ENCODE measurements at places on chromosomes 6 and 20.
A peak's percentile ranks its signal among the peaks of the same experiment; 100 is the strongest.

DNA sequence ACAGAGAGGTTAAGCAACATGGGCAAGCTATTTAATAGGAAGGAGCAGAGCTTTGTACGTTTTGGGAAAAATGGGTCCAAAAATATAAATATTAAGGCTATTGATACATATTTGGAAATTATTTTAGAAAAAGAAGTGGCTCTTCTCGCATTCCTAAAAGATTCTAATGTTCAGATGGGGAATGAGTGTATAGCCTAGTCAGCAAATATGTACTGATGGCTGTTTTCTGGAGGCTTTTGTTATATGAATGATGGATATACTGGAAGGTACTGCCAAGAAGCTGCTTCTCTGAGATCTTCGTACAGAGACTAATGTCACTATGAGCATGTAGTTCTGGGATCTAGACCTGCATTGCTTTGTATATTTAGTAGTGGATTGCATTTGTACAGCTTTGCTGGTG is 71.7 kb downstream of the PLAGL1 start:
- no peak for DNase-seq

GRCh38 chr6:138004430-138005287 is 102.6 kb downstream of the PERP start:
- DNase-seq = peak; percentile 33

GRCh38 chr6:111672761-111673450 is 67.2 kb upstream of the TRAF3IP2 start:
- no peak for DNase-seq

- no peak for DNase-seq
These were observed 51.8 kb upstream of the GPR31 start for GRCh38 chr6:167209577-167209975.

DNA sequence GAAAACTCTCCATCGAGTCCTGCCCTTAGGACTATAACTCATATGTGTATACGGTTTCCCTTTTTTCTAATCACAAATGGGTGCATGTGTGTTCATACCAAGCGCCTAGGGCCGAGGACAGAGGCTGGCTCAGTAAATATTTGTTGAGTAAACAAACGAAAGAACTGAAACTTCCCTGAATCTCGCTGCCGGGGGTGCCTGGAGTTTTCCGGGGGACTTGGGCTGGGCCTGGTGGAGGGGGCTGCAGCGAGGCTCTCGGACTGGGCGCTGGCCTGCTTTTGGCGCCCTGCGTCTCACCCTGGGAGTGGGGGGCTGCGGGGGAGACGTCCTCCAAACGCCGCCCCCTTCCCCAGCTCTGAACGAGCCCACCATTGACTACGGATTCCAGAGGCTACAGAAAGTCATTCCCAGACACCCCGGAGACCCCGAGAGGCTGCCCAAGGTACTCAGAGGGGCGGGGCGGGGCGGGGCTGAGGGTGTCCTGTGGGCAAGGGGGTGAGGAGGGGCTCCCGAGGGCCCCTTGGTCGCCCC is 49.0 kb downstream of the CPXM1 start:
- no peak for DNase-seq

DNA sequence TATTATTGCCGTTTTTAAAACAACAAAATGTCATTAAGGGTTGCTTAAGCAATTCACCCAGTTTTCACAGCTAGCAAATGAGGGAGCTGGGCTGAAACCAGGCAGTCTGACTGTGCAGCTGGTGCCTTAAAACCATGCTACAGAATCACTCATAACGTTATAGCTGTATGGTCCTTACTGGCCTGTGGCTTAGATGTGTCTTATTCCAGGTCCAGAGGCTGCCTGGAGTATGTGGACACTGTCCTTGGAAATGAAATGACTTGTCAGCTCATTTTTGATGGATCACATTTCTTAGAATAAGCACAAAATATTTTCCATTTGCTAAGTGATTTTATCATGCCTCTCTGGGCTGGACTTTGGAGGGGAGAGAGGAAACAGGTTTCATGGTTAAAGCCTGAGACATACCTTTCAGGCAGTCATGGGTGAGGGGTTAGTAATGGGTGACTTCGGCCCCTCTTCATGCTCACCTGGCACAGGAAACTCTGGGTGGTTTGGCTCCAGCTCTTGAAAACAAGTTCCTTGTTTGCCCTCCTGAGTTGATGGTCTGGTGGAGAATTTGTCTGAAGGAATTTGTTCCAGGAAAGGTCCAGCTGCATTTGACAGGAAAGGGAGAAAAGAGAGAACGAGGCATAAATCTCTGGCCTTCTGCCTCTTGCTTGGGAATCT is 823.2 kb downstream of the DHX35 start:
- DNase-seq = no peak

DNA sequence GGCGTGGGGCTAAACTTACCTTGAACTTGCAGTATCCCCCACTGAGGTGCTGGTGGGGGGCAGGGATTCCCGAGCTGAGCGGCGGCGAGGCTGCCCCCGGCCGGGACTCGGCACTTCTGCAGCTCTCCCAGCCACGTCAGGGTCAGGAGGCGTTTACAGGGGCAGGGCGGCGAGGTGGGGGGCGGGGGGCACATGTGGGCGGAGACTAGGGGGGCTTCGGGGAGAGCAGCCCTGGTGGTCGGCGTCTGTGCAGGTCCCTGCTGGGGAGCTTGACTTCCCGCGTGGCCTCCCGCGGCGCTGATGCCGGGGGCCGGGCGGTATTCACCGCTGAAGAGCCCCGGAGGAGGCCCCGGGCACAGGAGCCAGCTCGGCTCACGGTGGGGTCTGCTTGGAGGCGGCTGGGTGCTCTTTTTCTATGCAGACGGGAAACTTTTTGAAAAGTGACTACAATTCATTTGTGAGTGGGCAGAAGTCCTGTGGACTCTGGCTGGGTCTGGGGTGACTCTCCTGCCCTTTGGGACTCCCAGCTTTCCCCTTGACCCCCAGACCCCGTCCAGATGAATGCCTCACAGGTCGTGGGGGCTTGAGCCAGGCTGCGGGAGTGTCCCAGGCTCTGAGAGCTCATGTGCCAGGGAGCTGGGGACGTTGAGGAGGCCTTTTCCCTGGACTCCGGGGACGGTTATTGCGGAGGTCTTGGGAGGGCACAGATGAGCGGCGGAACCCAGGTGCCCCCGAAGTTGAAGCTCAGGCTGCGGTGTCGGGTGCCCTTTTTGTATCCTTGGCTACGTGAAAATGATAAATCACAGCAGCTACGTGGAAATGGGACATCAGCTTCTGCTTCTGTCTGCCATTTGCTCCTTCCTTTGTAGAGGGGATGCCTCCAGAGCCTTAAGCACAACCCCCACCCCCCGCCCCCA is 75.9 kb upstream of the GATA5 start:
- DNase-seq = no peak

DNA sequence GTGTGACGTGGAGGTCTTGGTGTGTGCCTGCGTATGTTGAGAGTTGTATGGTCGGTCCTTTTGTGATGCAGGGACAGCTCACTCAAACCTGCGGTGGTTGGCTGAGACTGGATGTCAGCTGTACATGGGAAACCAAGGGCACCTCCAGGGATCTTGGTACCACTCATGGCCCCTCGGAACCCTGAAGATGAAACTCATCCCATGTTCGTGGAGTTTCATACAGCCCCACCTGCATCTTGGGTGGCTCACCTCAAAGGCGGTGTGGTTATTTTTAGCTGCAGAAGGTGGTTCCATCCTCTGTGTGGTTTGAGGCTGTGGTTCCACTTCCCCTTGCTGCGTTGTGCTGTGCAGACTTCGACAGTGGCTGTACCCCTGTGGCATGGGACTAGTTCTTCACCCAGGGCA is 52.6 kb upstream of the SLC22A1 start:
- DNase-seq = no peak

DNA sequence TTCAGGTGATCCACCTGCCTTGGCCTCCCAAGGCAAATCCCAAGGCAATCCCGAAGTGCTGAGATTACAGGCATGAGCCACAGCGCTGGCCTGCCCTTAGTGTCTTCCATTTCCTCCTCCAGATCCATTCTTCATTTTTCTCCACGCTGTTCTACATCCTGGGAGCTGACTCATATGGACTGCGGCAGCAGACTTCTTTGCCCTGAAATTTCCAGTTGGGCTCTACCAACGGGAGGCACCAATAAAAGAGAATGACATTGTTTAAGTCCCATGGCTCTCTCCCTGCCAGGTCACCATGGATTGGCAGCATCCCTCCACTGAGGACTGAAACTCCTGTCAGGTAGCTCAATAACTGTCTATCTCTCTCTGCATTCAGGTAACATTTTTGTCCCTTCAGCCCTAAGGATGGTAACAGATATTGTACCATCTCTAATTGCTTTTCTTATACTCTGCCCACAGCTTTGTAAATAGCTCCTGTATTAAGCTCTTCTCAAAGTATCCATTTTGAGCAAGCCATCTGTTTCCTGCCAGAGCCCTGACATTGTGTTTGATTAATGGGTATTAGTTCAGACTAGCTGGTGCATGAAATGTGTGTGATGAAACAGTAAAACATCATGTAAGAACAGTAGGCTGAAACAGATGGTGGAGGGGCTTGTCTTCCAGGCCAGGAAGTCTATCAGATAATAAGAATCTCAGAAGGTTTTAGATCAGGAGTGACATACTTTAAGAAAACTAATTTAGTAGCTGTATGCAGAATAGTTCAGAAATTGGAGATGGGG is 3.6 kb downstream of the TBCC start:
- DNase-seq = peak; percentile 34

- no peak for DNase-seq
These were observed 33.3 kb upstream of the THEMIS start for GRCh38 chr6:127933852-127934840.

GRCh38 chr6:116444092-116444491 is 17.1 kb upstream of the CALHM6 start:
- peak; percentile 42 for DNase-seq

GRCh38 chr6:34810936-34811632 is 19.2 kb downstream of the BLTP3A start:
- no peak for DNase-seq

- peak; percentile 79 for DNase-seq
These were observed 101.2 kb downstream of the EPM2A start for GRCh38 chr6:145633981-145634627.

DNA sequence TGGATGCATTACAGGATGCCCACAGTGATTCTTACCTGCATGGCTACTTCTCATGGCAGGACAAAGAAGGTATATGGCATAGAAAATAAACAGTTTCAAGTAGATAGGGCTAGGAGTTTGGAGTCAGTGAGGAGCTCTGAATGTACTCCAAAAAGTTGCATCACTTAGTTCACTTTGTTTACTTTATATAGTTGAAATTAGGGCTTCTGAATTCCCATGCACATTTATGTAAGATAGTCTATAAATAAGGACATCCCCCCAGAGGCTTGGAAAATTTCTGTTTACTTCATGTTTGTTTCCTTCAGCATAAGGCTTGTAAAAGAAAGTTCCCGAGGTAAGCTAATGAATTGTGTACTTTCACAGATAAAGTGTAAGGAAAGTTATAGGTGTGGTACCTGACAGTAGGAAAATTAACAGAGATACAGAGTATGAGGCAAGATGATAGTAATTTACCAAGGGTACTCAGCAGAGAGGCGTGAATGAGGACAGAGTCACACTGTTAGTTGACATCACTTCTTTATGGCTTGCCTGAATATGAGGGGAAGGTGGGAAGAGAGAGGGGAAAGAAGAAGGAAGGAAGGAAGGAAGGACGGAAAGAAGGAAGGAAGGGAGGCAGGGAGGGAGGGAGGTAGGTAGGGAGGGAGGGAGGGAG is 51.1 kb downstream of the ADTRP start:
- DNase-seq = no peak

DNA sequence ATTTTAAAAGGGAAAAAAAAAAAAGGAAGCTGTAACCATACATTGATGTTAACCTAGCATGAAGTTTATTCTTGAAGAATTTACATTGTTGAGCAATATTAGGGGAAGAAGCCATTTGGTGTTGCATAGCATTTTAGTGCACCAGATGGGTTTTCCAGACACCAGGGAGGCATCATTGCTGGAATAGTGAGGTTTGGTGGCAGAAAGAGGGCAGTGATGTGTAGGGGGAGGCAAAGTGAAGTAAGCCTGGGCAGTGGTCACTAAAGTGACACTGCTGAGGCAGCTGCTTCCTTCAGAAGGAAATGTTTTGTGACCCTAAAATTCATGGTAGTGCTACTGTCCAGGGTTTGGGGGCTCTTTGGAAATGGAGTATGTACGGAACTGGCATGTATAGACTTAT is 2.6 kb downstream of the TOMM6 start:
- DNase-seq = no peak

GRCh38 chr20:63755933-63756647 is 16.5 kb downstream of the SLC2A4RG start:
- no peak for DNase-seq
